ENCODE measurements at places on chromosomes 13 and 19. TPM values are rescaled to one million over a fixed set of nuclear protein-coding genes. Genes with fewer than 3 reads are reported as not detected.

The GPR12 gene
- polyA plus RNA-seq, result not detected

- no peak overlapping the region for H3K4me3 ChIP-seq
- no peak for DNase-seq
- no peaks in the 10 kb centered on the region for H3K4me1 ChIP-seq
- no peaks in the 10 kb centered on the region for H3K36me3 ChIP-seq
Observed at GRCh38 chr13:113886561-113887112, 22.8 kb upstream of the GAS6 start.

DNA sequence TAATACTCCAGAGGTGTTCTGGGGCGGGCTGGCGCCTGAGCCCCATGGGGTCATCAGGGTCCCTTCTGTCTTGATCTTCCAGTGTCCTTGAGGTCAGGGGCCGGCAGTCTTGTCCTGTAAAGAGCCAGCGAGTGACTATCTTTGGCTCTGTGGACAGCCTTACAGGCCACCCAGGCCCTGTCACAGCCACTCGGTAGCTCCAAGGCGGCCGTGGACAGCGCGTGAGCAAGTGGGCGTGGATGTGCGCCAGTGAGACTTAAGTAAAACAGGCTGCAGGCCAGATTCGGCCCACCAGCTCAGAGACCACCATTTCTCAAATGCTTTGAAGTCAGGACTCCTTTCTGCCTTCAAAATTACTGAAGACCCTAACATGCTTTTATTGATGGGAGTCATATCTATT lies 3.7 kb downstream of the ZNF444 start:
- H3K36me3 ChIP-seq, result peaks cover 10% of the 10 kb centered on the region
- peaks cover 12% of the 10 kb centered on the region for H3K4me1 ChIP-seq
- no peak overlapping the region for H3K27ac ChIP-seq
- no peak overlapping the region for H3K4me3 ChIP-seq
- no peaks in the 10 kb centered on the region for H3K27me3 ChIP-seq

DNA sequence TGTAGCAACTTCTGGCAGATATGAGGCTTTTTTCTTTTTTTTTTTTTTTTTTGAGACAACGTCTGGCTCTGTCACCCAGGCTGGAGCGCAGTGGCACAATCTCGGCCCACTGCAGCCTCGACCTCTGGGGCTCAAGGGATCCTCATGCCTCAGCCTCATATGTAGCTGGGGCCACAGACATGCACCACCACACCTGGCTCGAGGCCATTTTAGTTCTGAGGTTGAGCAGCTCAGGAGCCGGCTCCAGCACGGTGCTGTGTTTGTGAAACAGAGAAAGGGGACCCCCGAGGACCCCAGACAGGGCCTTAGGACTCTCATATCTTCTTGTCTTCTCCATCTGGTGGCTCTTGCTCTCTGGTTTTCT lies 3.4 kb upstream of the FLT3LG start:
- H3K36me3 ChIP-seq, result peaks cover 8% of the 10 kb centered on the region
- no peak overlapping the region for H3K27ac ChIP-seq
- H3K27me3 ChIP-seq, result no peaks in the 10 kb centered on the region
- peaks cover 35% of the 10 kb centered on the region for H3K4me1 ChIP-seq
- no peak overlapping the region for H3K4me3 ChIP-seq
- no peak for DNase-seq

- peak overlapping the region; percentile 94 for H3K27ac ChIP-seq
- DNase-seq, result peak; percentile 92
- peaks cover 4% of the 10 kb centered on the region for H3K36me3 ChIP-seq
- no peaks in the 10 kb centered on the region for H3K27me3 ChIP-seq
Observed at GRCh38 chr19:19459707-19460251, 54.3 kb downstream of the GATAD2A start.

GRCh38 chr19:45211751-45212381 lies 33.3 kb downstream of the BLOC1S3 start:
- DNase-seq, result no peak
- peaks cover 42% of the 10 kb centered on the region for H3K27me3 ChIP-seq
- H3K36me3 ChIP-seq, result no peaks in the 10 kb centered on the region
- no peak overlapping the region for H3K27ac ChIP-seq
- H3K4me1 ChIP-seq, result no peaks in the 10 kb centered on the region

The CRX gene
- polyA plus RNA-seq, result not detected

DNA sequence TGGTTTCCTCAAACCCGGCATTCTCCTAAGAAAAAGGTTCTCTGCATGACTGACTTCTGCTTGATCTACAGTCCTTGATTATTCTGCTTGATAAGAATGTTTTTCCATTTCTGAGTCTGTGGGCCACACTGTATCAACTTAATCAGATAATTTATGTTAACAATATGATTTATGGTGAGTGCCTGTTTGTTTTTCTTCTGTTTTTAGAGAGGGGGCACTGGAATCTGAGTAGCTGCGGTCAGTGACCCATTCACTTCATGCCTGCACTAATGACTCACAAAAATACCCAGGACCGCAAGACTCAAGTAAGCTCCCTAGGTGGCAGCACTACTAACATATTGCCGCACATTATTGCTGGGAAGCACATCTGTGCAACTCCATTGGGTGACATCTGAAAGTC lies 542.3 kb upstream of the ATXN8OS start:
- no peaks in the 10 kb centered on the region for H3K36me3 ChIP-seq
- H3K4me1 ChIP-seq, result no peaks in the 10 kb centered on the region
- no peaks in the 10 kb centered on the region for H3K27me3 ChIP-seq
- no peak overlapping the region for H3K27ac ChIP-seq
- H3K4me3 ChIP-seq, result no peak overlapping the region

GRCh38 chr19:18846862-18847548 lies 15.2 kb downstream of the UPF1 start:
- H3K4me3 ChIP-seq, result no peak overlapping the region
- no peaks in the 10 kb centered on the region for H3K27me3 ChIP-seq
- DNase-seq, result peak; percentile 65
- H3K4me1 ChIP-seq, result peaks cover 51% of the 10 kb centered on the region
- peaks cover 42% of the 10 kb centered on the region for H3K36me3 ChIP-seq
- peak overlapping the region; percentile 21 for H3K27ac ChIP-seq

The AKAP8 gene
- 12.3 TPM for polyA plus RNA-seq
